ENCODE measurements at places on chromosomes 3 and 15.

DNA sequence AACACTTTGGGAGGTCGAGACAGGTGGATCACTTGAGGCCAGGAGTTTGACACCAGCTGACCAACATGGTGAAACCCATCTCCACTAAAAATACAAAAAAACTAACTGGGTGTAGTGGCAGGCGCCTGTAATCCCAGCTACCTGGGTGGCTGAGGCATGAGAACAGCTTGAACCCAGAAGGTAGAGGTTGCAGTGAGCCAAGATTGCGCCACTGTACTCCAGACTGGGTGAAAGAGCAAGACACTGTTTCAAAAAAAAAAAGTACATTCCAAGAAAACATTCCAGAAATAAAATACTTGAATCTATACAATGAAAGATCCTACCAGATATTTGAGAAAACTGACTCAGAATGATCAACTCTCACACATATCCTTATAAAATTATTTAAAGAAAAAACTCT, 30.4 kb downstream of the TFDP2 start:
- DNase-seq: no peak

- DNase-seq: no peak
Measured at GRCh38 chr3:171441381-171441780, 18.8 kb downstream of the TNIK start.

DNA sequence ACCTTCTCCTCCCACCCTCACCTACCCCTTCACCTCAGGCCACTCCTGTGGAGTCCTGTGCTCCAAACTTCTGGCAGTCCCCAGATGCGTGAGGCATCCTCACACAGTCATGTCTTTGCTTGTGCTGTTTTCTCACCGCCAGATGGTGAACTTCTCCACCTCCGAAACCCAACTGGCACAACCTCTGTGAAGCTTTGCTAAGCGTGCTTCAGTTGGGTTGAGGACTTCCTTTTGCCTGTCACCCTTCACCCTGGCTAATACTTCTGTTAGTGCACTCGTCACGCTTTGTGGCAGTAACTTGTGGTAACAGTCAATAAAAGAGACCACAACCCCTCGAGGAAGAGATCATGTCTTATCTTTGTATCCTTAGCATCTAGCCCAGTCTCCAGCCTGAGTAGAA, 42.0 kb upstream of the SKOR1 start:
- peak; percentile 36 for DNase-seq

- no peak for DNase-seq
Measured at GRCh38 chr15:42332331-42332730, 27.0 kb upstream of the CAPN3 start.

DNA sequence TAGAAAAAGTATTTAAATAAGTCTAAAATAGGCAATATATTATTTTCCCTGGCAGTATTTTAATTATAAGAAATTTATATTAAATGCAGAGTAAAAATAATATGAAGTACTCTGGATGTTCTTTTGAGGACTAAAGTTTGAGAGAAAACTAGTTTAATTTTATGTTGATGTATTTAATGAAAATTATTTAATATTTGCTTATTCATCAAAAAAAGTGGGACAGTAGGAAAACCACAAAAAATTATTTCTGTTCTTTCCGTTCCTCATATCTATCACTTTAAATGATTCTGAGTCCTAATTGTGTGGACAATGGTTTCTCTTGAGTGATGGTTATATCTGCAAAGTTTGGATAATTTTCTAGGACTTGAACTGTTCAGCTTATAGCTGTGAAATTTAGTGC, 147.2 kb upstream of the TNIK start:
- no peak for DNase-seq

GRCh38 chr3:125238759-125239158, 26.2 kb upstream of the SLC12A8 start:
- no peak for DNase-seq

DNA sequence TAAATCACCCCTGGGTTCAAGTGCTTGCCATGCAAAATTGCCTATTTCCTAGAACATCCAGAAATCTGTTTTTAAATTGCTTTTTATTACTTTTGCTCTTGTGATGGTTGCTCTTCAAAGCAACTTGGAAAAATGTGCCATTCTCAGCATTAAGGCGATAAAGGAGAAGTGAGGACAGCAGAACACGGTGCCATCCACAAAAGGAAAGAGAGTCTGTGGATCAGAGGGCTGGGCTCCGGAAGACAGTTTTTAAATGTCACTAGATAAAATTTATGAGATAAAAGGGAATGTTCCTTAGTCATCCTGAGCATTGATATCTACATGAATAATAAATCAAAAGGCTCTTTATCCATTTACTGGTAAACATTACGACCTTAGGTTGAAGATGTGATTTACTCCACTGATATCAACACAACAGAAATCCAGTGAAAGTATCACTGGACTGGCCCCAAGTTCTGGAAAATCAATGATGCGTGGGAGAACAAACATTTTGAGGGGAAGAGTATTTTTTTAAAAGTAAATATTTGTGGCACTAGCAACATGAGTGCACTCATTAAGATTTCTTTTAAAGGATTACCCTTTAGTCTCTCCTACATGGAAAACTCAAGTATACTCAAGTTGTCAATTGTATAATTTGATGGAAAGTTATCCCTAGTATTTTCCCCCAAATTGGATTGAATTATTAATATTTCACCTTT, 554.7 kb downstream of the FHIT start:
- peak; percentile 34 for DNase-seq

GRCh38 chr3:86942206-86942605, 48.7 kb downstream of the VGLL3 start:
- no peak for DNase-seq

GRCh38 chr15:51771773-51772172, 20.4 kb downstream of the TMOD2 start:
- DNase-seq: peak; percentile 14

DNA sequence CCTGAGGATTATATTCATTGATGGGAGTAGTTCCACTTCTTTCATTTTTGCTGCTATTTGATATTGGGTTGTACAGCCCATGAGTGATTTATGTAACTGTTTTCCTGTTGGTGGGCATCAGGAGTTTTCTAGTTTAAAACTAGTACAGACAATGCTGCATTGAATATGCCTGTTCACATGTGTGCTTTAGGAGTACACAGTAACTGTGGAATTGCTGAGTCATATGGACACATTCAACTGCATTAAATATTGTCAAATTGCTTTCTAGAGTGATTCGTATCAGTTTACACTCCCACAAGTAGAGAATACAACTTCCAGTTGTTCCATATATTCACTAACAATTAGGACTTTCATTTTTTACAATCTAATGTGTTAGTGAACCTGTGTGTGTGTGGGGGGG, 59.8 kb upstream of the THSD4 start:
- DNase-seq: no peak

- no peak for DNase-seq
Measured at GRCh38 chr3:9852528-9852927, 8.7 kb upstream of the RPUSD3 start.

DNA sequence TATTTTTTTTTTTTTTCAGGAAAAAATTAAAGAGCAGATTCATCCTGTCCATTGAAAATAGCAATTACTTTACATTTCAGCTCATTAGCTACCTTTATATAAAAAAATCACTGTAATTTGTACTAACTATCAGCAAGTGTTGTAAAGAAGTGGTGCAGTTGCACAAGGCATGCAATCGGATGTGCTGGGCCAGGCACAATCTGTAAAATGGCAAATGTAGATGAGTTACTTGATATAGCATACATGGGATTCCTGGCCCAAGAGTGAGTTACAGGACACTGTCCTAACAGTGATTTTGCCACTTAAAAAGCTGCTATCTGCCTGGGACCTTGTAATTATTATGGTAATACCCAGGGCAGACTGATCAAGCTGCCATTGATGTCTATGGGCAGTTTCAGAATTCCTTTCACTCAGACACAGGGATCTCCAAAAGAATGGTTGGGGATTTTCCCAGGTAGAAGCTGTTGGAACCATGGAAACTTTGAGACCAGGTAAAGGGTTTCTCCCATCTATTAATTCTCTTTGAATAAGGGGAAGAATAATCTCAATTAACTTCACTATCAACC, 182.2 kb upstream of the ICE2 start:
- DNase-seq: no peak

DNA sequence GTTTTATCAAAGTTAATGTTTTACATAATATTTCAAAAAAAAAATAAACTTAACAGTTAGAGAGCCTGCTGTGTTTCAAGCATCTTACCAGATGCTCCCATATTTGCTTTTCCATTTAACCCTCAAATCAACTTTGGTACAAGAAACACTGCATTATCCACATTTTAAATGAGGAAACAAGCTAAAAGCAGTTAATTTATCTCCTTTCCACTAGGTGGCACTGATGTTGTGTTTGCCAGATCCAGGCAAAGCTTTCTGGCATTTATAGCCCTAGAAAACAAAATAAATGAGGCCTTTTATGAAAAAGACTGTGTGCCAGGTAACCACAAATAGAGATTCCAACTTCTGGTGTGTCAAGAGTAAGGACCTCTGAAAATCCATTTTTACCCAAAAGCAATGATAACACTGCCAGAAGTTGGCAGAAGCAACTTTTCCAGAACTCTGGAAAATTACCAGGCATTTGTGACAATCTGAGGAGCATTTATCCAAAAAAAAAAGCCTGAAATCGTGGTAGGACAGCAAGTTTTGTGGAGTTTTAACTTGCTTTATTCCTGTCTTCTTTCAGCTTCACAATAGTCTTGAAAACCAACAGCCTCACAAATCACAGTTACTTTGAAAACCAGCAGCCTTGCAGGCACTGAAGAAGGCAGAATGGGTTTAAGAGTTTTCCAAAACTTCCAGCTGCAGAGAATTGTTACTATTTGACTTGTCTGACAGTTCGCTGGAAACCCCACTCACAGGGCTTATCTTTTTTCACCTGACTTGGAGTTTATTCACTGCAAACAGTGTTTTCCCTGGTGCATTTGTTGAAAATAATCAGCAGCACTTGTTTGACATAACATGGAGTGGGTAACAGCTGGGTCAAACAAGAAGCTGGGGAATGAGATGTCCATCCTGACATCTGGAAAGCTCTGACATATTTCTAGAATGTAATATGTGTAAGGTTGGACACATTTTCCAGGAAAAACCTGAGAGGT, 9.2 kb downstream of the FAM162A start:
- peak; percentile 23 for DNase-seq

- DNase-seq: no peak
Measured at GRCh38 chr3:56484122-56484521, 15.9 kb upstream of the ERC2 start.

Data from NCI-H510A treated with DMSO at 0.1 percent for 48 hours (cell line).